Nasal cavity respiratory epithelium epithelial cell of viscerocranial mucosa (primary cell): ENCODE measurements at places on chromosomes 3 and 15. TPM values are rescaled to one million over a fixed set of nuclear protein-coding genes. Genes with fewer than 3 reads are reported as not detected.

ST3GAL6 gene
- total RNA-seq, result 1.4 and 4.3 TPM in 2 replicates

CSTA gene
- total RNA-seq, result 114 and 450 TPM in 2 replicates

IMPG2 gene
- under 0.01 and 0.14 TPM in 2 replicates for total RNA-seq

ISG20 gene
- 4.6 and 4.8 TPM in 2 replicates for total RNA-seq

PLS1 gene
- 25.1 and 32.1 TPM in 2 replicates for total RNA-seq

IL20RB gene
- 164 and 183 TPM in 2 replicates for total RNA-seq

OCA2 gene
- total RNA-seq, result under 0.01 and 2.5 TPM in 2 replicates

CACNA1D gene
- under 0.01 and 0.14 TPM in 2 replicates for total RNA-seq

CLSTN2 gene
- total RNA-seq, result under 0.01 and 0.21 TPM in 2 replicates

PPCDC gene
- total RNA-seq, result 6.8 and 10.9 TPM in 2 replicates

BTLA gene
- under 0.01 and 0.07 TPM in 2 replicates for total RNA-seq
